ENCODE measurements at places on chromosomes 3 and 15. TPM values are rescaled to one million over a fixed set of nuclear protein-coding genes. Genes with fewer than 3 reads are reported as not detected.

The MEF2A gene
- total RNA-seq, result 19.0 TPM

The ITPR1 gene
- 6.6 TPM for total RNA-seq

The VPS13C gene
- 12.0 TPM for total RNA-seq

The FNDC3B gene
- total RNA-seq, result 41.4 TPM

The PODXL2 gene
- 7.8 TPM for total RNA-seq

The TIMP4 gene
- 14.6 TPM for total RNA-seq

The TMEM266 gene
- 0.05 TPM for total RNA-seq
